CD4-positive, alpha-beta T cell treated with Interleukin-17A for 1 hour (primary cell): ENCODE measurements at places on chromosomes 7 and 10.

- no peak for DNase-seq
Observed at GRCh38 chr7:98619450-98620321, 2.6 kb downstream of the NPTX2 start.

DNA sequence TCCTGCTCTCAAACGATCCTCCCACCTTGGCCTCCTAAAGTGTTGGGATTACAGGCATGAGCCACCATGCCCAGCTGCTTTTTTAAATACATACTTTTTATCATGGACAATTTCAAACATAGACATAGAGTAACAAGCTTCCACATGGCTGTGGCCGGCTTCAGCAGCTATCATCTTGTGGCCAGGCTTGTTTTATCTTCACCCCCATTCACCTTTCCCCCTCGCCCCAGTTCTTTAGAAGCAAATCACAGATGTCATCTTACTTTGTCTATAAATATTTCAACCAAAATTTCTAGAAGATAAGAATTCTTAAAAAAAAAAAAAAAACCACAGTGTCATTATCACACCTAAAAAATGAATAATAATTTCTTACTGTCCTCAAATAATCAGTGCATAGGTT lies 5.9 kb downstream of the FOXK1 start:
- DNase-seq = no peak

DNA sequence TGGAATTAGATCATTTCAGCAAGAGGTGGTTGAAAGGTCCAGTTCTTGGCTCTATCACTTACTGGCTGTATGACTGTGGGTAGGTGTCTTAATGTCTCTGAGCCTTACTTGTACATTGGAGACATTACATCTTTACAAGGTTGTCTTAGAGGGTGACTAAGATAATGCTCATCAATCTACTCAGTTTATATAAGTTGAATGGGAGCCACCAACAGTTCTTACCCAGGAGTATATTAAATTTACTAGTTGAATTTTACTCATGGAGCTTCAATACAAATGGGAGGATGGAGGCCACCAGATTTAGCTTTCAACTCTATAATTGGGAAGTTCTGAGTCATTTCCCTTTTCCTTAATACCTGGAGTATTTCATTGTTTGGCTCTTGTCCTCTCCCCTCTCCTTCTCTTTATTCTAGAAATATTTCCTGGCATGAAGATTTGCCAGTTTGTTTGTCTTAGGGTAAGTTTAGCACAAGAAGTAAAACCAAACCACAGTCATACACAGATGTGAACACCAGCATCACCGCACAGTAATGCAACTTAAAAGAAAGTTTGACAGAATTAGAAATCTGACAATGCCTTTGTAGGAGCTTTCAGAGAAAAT lies 222.8 kb downstream of the LRMDA start:
- no peak for DNase-seq

GRCh38 chr7:115054478-115055065 lies 132.7 kb downstream of the MDFIC start:
- DNase-seq = no peak

- no peak for DNase-seq
Observed at GRCh38 chr10:16966991-16967865, 150.0 kb upstream of the RSU1 start.

- DNase-seq = no peak
Observed at GRCh38 chr7:27251652-27252590, 9.3 kb downstream of the EVX1 start.

GRCh38 chr7:139750459-139751095 lies 27.2 kb downstream of the HIPK2 start:
- DNase-seq = peak; percentile 22

DNA sequence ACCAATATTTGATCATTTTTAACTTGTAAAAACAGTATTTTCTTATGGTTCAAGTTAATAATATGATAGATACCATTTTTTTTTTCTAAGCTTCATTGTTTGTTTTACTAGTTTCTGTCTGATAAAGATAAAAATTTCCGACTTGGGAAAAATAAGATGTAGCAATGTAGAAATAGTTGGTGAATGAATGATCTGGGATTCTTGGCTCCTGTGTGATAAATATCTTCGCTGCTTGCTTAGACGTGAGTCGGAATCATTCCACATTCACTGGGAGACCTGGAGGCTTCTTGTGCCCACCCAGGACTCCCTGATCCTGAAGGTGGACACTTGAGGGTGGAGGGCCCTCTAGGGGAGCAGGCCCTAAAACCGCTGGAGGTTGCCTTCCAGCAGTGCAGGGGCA lies 47.9 kb downstream of the EXOC4 start:
- DNase-seq = no peak

DNA sequence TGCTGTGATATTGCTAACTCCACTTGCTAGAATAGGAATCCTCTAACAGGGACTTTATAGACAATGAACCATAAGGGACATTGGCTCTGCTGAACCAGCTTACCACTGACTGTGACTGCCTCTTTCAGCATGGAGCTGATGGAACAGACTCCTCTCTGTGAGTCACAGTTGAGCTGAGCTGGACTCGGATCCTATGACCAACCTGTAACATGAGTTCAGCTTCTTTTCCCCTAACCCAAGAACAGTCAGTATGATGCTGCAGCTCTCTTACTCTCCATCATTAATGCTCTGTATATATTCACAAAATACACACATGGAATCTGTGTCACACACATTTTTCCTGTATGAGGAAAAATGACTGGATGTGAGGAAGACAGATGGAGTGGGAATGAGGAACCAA lies 177.9 kb upstream of the BET1 start:
- no peak for DNase-seq

DNA sequence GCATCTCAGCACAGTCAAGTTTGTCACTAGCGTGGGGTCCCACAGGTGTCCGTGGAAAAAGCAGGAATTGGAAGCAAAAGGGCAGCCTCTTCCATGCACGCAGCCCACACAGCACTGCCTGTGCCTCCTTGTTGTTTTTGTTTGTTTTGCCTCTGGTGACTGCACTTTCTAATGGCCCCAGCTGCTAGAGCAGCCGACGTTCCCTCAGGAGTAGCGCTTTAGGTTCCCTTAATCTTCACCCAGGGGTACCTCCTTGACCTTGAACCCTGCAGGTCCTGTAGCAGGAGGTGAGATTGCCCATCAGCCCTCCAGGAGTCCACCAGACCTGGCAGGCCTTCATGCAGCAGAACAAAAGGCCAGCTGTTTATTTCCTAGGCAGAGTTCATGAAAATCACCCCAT lies 210.1 kb downstream of the CACNB2 start:
- no peak for DNase-seq

- no peak for DNase-seq
Observed at GRCh38 chr7:23105086-23105643, 420 bp upstream of the KLHL7 start.

GRCh38 chr10:110903280-110904278 lies 15.4 kb downstream of the BBIP1 start:
- DNase-seq = no peak

DNA sequence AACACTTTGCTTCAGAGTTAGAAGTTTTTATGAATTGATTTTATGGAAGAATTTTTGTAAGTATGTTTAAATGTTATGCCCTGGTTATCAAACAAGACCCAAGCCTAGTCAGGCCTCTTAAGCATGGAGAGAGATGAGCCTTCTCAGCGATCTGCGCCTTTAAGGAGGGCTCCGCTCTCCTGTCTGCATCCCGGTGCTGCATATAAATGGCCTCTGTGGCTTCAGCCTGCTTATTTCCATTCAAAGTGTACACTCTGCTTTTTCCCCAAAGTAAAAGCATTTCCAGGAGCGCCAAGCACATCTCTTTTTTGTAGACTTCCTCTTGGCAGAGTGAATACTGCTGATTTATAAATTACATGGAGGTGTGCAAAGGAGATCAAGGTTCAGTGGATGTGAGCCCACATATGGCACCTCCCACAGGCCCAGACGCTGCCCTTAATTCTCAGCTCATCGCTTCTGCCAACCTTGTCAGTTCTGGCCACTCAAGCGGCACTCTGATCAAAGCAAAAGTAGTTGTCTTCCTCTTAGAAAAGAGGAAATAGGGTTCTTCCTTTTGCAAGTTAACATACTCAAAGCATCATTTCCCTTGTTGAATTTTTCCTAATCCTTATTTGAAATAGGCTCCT lies 70.0 kb upstream of the SFMBT2 start:
- DNase-seq = peak; percentile 25

- DNase-seq = no peak
Observed at GRCh38 chr10:69712342-69712741, 82.3 kb downstream of the FAM241B start.

DNA sequence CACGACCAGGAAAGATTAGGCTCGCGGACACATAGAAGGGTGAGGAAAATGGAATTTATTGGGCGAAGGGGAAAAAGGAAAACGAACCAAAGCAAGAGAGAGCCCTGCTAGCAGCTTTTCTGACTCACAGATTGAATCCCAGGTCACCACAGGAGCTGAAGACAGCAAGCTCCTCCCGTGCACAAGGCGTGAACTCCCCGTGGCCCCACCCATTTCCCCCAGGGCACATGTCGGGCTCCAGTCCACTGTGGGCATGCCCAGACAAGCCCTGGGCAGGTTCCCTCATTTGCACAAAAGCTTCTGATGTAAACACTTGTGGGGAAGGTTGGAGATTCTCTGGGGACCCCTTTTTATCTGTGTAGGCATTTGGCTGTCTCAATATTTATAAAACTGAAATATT lies 582.4 kb downstream of the SUGCT start:
- no peak for DNase-seq

GRCh38 chr7:125823538-125823937 lies 893.9 kb upstream of the POT1 start:
- DNase-seq = no peak
